SK-MEL-5 (cell line): ENCODE measurements at places on chromosomes 7 and 10. TPM values are rescaled to one million over a fixed set of nuclear protein-coding genes. Genes with fewer than 3 reads are reported as not detected.

DNA sequence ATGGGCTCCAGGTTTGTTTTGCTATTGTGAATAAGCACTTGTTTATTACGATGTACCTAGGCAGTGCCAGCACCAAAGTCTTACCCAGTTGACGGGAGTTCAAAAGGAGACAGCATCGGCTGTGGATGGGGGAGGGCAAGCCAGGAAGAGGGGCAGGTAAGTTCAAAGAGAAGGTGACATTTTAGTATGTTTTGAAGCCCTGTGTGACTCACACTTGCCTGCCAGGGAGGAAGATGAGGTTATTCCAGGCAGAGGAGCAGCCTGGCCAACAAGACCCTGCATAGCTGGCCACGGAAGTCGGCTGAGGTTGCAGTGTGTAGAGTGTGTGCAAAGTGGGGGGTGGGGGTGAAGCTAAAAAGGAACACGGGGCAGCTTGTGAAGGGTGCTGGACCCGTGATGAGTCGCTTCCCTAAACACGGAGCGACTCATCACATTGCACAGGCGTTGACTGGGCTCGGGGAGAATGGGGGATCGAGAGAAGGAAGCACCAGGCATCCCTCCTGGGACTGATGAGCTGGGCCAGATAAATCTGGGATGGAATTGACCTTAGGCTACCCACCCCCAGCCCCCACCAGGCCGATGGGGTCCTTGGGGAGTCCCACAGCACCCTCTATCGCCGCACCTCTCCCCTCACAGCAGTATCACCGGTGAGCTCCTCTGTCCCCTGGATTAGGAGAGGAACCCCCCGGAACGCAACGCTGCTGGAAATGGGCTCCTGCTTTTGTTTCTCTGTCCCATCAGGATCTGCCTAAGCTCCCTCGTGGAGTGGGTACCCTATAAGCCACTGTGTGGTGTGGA is 97.9 kb upstream of the IKZF1 start:
- DNase-seq, result no peak

DNA sequence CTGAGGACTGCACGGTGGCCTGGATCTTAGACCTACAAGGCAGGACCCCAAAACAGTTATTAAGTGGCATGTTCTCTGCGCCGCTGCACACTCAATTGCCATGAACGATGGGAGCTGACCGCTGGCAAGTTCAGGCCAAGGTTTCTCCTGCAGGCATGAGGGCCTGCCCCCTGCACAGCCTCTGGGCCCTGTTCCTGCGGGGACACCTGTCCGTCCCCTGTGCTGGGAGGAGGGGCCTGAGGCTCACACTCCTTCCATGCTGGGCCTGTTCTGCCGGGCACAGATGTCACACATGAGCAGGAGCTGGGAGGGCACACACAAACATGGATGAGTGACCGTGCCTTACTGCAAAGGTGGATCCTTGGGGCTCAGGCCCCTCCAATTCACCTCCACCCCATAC is 90.0 kb downstream of the PTPRN2 start:
- no peak for DNase-seq

DNA sequence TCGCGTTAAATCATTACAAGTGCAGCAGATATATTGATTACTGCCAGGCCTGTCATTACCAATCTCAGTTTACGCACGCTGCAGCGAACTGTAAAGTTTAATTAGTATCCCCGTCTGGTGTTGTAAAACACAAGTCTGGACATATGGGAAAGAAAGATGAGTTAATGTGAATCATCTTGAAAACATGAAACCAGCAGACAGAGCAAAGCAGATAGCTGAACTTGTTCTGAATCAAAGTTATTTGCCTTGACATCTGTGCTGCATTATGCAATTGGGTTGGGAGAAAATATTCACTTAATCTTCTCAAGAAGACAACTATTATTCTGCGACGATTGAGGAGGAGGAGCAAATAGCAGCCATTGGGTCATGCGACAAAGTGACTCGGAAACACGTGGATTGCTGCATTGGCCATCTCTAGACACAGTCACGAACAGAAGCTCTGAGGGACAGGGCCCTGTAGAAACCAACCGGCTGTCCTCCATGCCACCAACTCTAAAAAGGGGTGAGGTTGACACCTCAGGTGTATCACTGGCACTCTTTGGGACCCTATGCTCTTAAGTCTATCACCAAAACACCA is 156.3 kb upstream of the C7orf33 start:
- no peak for DNase-seq

DNA sequence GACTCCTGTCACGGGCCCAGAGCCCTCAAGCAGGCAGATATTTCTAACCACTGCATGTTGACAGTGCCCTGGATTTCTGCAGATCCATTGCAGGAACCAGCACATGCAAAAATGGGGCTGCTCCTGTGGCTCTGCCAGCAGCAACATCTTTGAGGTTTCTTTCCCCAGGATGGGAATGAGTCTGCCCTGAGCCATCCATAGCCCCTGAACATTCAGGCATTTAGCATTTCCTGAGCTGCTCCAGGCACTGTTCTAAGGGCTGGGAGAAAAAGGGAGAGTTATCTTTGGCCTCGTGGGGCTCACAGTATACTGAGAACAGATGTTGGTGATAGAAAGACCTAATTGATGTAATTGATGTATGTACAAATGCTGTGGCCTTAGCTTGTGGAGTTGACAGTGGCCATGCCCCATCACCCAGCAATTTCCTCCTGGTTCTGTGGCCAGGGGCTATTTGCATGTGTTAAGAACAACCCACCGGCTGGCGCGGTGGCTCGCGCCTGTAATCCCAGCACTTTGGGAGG is 66.0 kb upstream of the LRRC4 start:
- no peak for DNase-seq

DNA sequence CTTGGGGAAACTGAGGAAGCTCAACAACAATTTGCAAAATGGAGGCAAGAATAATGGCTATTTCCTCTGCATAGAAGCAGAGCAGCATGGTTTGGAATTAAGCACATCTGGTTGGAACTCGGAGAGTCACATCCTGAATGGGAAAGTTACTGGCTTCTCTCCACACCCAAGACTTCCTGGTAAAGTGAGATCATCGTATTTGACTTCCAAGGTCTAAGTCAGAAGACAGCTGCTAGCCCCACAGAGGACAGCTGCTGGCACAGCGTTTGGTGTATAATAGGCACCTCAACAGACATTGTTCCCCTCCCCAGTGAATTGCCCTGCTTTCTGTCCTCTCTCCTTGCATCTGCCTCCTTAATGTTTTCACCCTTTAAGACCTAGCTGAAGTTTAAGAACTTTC is 37.0 kb upstream of the NRF1 start:
- DNase-seq, result no peak

The KCNH2 gene
- total RNA-seq, result 0.05 and 0.37 TPM in 2 replicates

The CUBN gene
- 4.9 and 7.8 TPM in 2 replicates for total RNA-seq

The MYL10 gene
- 1.1 TPM in 1 of 2 replicates, not detected in the other for total RNA-seq

The CCDC172 gene
- not detected in 2 replicates for total RNA-seq

The FAM25A gene
- not detected in 2 replicates for total RNA-seq
